ENCODE measurements at places on chromosomes 4 and X.

DNA sequence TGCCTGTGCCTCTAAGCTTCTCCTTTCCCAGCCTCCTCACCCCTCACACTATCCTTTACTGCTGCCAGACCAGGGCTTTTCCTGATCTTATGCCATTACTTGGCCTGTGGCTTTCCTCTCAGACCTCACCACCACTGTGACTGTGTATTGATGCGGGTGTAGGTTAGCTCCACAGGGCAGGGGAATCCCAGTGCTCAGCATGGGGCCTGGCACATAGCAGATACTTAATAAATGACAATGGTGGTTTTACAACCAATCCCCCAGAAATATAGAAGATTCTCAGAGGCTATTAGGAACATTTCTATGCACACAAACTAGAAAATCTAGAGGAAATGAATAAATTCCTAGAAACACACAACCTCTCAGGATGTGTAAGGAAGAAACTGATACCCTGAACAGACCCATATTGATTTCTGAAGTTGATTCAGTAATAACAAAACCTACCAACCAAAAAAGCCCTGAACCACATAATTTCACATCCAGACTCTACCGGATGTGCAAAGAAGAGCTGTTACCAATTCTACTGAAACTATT is 129.6 kb upstream of the QRFPR start:
- no peak for DNase-seq

DNA sequence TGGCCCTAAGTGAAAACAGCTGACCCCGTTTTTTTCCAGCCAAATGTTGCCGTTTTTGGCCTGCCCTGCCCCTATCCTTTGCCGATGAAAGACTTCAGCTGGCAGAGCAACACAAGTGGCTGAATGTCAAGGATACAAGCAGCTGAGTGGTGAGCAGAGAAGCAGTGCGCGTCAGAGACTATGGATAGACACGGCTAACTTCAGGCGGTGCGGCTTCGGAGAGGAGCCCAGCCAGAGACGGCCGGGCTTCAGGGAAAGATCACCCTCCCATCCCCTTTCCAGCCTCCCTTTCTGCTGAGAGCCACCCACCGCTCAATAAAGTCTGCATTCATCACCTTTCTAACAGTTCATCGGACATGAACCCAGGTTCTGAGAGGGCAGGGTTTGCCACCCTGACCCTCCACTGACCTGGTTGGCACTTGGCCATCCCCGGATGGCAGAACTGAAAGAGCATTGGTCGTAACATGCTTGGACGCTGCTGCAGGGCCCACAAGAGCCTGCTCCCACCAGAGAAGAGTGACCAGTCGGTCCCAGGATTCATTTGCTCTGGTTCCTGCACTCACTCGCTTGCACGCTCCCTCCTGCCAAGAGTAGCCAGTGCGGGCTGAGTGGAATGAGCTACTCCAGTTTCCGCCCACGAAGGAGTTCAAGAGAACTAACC is 125.8 kb downstream of the PPEF1 start:
- DNase-seq: no peak

DNA sequence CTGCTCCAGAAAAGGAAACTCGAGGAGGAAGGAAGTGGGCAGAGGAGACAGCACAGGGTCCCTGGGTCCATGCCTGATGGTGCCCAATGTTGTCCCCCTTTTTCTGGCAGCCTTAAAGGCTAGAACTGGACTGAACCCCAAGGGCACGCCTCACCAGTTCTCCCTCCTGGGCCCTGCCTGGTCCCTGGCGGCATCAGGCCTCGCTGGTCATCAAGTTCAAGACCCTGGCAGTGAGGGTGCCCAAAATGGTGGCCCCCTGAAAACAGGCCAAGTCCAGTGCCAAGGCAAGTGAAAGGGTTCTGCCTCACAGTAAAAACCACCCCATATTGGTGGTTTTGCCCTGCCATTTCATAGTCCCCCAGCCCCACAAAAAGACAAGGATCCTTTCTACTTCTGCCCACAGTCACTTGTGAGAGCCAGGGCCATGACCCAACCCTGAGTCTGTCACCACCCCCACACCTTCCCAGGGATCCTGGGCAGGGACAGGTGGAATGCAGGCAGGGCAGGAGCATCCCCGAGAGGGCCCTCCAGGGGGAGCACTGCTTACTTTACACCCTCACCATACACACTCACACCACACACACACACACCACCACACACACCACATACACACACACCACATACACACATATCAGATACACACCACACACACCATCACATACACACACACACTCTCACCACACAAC is 107.6 kb downstream of the DCTD start:
- DNase-seq: no peak

GRCh38 chrX:94854251-94854650 is 1180.2 kb downstream of the FAM133A start:
- DNase-seq: no peak

GRCh38 chrX:108439961-108440696 is 491 bp downstream of the COL4A5 start:
- DNase-seq: no peak

DNA sequence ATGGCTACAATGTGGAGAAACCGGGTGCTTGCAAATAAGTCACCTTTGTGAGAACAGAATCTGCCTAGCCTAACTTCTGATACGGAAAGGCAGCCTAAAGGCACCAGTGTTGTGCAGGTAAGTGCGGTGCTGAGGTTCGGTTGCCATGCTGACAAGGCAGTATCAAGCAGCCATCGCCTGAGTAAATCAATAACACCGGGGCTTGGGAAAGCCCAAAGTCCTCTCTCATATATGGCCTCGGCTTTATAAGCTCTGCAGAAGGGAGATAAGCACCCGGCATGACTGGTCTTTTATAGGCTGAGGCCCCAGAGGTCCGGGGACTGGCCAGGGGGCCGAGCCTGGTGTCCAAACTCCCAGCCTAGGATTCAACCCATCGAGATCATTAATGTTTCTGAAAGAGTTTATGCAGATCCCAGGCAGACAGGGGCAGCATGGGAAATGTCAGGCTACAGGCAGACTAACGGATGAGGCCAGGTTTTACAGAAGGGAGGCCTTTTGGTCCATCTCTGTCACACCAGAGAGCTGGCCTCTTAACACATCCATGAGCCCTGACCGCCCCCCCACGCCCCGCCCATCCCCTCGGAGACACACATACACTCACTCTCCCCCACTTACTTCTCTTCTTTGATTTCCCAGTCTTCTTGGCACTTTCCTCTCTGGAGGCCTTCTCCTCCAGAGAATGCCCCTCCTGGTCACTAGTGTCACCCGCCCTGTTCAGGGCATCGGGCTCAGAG is 38.5 kb downstream of the ELF4 start:
- DNase-seq: no peak

- DNase-seq: no peak
Measured at GRCh38 chr4:74394476-74395136, 29.7 kb downstream of the EREG start.

DNA sequence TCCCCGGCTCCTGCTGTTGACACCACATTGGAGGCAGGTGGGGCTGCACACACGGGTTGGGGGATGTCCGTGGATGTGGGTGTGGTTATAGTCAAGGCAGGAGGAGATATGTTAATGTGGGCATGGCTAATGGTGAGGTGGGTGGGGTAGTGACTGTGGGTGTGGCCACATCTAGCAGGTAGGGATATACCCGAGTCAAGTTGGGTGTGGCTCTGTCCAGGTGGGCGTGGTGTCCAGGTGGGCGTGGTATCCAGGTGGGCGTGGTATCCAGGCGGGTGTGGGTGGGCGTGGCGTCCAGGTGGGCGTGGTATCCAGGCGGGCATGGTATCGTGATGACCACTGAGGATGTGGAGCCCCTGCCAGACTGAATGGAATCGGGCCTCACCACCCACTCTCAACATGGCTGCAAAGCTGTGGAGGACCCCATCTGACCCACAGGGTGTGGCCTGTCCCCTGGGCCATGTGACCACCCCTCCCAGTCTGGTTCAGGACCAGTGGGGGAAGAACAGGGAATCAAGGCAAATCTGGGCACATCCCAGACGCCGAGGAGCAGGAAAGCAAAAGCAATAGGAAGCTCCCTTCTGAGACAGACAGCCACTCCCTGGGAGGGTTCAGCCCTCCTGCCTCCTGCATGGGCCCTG is 21.0 kb downstream of the MAN2B2 start:
- DNase-seq: no peak

DNA sequence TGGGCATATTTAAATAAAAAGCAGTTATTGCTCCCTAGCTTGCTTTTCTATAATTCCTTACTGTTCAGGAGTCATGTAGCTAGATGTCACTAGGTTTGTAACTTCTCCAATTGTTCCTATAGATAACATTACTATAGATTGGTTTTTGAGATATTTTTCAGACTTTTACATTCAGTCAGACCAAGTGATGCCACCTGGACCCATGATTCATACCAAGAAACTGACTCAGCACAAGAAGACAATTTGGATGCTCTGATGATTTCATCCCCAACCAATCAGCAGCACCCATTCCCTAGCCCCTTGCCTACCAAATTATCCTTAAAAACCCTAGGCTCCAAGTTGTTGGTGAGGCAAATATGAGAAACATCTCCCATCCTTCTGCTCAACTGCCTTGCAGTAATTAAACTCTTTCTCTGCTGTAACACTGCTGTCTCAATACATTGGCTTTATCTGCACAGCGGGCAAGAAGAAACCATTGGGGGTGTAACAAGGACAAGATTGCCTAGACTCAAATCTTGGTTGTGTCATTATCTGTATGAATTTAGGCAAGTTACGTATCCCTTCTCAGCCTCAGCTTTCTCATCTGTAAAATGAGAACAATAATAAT is 11.8 kb upstream of the NEIL3 start:
- DNase-seq: no peak

GRCh38 chr4:77185686-77186085 is 28.7 kb downstream of the CCNG2 start:
- DNase-seq: no peak

GRCh38 chr4:175457956-175458355 is 354.1 kb downstream of the GPM6A start:
- no peak for DNase-seq

DNA sequence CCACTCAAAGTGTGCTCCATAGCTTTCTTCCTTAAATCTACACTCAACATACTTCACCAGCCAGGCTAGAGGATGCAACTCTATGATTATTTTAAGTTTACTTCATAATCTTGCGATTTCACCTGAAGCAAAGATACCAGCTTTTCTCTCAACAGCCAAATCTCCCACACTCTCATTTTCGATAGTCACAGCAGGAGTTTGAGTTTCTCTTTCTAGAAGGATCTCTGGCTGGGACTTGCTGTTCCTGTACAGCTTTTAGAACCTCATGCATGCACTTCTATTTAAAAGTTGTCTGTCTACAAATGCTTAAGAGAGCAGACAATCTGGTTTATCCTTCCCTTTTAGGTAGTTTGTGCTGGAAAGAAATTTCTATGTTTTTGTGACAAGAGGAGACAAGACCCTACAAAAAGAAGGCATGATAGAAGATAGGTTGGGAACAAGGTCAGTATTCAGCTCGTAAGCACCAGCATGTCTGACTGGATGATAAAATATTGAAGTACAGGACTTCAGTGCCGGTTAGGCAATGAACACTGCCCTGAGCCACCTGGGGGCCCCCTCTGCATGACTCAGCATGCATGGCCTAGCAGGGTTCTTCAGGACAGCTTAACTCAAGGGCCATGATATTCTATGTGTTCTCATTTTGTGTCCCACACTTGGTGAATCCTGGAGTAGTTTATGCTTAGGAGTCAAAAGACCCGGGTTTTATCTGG is 65.6 kb downstream of the ATXN3L start:
- DNase-seq: no peak

GRCh38 chrX:9519546-9520216 is 54.8 kb downstream of the TBL1X start:
- no peak for DNase-seq

DNA sequence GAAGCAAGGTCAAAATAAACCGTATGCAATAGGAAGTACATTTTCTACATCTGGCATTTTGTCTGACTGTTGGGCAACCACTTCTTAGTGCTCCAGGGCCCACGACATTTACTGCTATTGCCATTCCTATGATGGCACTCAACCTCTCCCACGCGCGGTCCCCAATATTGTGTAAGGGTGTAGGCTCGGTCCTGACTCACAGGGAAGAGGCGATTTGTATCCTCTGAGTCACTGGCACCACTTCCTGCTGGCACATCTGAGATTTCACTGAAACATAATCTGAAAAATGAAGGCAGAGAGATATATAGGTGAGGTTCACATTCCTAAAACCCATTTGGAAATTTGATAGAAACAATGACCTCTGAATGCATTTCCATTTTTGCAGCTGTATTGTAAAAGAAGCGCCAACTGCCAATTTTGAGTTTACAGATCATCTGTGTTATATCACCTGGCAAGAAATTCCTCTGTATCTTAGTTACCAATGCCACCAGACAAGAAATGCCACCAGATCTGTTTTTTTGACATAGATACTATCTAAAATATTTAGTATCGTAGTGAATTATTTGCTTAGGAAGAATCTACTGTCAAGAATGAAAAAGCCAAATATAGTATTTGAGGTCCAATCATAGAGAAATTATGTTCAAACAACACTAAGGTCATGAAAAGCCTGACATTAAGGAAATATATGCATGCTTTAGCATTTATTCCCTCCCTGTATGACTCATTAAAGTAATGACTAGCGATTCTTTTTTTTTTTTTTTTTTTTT is 9.8 kb downstream of the EREG start:
- DNase-seq: no peak

DNA sequence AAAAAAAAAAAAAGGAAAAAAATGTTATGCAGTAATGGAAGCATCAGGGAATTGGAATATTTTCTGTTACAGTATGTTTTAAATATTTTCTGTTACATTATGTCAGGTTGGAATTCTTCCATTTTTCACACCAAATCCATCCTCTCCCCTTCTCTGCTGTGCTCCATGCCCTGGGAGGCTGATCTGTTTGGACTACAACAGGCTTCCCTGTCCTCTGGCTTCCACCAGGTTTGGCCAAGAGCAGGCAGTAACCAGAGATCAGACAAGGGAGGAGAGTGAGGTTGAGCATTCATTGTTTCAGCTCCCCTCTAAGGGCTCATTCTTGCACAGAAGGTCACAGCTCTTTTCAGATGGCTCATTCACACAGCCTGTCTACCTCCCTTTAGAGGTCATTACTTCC is 11.7 kb upstream of the TMEM184C start:
- DNase-seq: no peak
